ENCODE measurements at places on chromosomes 7 and 10.

DNA sequence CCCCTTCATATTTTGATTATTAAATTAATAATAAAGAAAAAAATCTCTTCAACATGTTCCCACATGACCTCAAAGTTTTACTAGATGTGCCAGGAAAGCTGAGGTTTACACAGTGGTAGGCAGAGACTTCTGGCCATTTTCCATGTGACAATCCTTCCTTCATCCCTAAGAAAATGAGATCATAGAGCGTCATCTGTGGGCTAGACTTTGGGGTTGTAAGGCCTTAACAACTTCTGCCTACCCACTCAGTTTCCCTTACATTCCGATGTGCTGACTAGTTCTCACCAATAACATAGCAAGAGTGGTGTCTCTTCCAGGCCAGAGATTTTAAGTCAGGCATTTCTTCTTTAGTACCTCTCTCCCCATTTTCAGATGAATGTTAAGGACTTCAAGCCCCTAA, 171.1 kb upstream of the PHF14 start:
- DNase-seq: no peak

- DNase-seq: no peak
These were observed 8.0 kb upstream of the DMTF1 start for GRCh38 chr7:87144173-87144657.

- DNase-seq: peak; percentile 19
These were observed 220.3 kb downstream of the PHTF2 start for GRCh38 chr7:78018641-78019446.

GRCh38 chr10:43194859-43195258, 56.6 kb downstream of the CSGALNACT2 start:
- DNase-seq: no peak

GRCh38 chr10:85524001-85524666, 842.5 kb downstream of the GRID1 start:
- no peak for DNase-seq

DNA sequence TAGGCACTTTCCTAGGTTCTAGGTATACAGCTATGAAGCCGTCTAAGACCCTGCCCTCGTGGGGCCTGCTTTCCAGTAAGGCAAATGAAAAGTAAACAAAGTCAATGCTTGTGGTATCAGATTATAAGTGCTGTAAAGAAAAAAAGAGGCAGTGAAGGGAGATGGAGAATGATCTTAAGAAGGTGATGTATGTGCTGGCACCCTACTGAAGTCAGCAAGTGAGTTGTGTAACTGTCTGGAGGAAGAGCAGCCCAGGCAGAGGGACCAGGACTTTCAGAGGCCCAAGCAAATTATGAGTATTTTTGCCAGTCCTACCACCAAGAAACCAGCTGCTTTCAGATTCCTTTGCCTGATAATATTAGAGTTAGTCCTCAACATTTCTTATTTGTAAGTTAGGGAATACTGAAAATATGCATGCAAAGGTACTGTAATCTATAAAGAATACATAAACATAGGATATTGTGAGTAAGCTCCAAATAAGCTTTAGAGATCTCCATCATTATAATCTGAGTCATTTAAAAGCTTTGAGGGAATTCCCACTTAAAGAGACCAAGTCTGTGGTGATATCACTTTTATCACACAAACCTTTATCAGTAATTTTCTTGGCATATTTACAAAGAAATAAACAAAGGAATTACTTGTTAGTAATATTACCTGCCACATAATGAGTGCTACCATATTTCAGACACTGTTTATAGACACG, 329.2 kb upstream of the LRGUK start:
- no peak for DNase-seq

DNA sequence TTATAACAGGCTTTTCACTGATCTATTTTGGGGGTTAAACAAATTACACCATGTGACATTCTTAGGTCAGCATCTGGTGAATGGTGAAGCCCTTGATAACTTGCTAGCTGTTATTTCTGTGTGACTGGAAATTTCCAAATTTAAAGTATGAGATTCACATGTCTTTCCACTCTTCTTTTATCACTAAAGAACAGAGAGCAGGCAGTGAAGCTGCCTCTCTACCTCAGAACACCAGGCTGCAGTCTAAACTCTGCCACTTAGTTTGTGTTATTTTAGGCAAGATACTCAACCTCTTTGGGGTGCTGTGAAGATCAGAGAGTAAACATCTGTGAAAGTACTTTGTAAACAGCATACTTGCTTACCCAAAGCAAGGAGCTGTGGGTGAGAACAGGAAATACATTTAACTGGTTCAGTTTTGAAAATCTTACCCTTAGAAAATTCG, 15.5 kb upstream of the SP4 start:
- DNase-seq: no peak

DNA sequence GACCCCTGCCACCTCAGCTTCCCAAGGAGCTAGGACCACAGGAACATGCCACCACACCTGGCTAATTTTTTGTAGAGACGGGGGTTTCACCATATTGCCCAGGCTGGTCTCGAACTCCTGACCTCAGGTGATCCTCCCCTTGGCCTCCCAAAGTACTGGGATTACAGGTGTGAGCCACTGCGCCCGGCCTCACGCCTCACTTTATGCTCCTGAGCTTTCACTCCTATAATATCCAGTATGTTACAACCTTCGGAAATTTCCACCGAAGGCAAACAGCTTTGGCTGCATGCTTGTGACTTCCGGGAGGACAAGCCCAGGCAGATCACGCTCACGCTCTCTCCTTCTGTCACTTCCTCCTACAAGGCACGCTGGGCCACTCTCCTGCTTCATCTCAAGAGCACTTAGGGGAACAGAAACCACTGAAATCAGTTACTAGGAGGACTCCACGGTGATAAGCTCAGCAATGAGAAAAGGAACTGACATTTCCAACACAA, 4.4 kb upstream of the MAD1L1 start:
- DNase-seq: peak; percentile 67

- no peak for DNase-seq
These were observed 415.3 kb upstream of the PRKCQ start for GRCh38 chr10:6995341-6995740.

DNA sequence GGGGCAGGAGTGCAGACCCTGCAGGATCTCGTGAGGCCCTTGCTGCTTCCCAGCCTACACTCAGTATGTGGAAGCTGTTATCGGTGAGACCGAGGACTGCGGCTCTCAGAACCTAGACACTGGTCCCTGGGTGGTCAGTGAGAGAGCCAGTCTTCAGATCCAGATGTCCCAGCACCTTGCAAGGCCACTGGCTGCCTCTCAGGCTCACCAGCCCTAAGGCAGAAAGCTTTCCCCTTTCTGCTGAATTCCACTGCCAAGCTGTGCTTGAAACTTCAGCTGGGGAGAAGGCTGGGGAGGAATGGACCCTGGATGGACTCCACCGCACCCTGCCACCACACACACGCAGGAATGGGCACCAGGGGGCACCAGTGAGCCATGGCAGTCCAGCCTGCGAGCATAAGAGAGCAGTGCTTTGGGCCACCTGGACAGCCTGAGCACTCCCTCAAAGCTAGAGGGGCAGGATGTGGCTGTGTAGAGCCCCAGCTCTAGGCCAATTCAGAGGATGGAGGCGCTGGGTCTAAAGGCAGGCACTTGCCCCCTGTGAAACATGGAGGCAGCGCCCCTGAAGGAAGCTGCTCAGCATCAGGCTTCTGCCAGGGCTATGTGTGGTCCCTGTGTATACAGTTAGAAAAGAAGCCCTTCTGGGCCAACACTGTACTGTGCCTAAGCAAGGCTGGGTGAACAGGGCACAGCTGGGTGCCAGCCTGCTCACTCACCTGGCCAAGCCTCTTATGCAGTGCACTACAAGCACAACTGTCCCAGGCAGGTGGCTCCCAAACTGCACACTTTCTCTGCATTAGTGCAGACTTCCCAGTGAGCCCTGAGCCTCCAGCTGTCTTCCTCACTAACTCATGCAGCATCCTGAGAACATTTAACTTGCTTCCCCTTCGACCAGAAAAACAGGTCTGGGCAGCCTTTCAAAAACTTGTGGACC, 21.6 kb downstream of the TMEM72 start:
- DNase-seq: peak; percentile 97

- no peak for DNase-seq
These were observed 39.5 kb downstream of the ACSM6 start for GRCh38 chr10:95233377-95234034.

- no peak for DNase-seq
These were observed 1158.5 kb upstream of the C7orf33 start for GRCh38 chr7:147432079-147432478.

DNA sequence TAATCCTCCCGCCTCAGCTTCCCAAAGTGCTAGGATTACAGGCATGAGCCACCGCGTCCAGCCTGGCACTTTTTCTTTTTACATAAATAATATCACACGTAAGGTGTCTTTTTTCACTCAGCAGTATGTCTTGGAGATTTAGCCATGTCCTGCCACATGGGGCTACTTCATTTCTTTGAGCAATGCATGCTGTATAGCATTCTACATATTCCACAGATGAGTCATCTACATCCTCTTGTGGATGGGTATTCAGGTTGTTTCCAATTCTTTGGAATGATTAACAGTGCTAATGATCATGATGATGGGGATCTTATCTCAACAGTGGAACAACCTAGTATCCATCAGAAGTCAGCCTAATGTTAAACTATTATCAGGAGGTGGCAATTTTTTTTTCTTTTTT, 50.8 kb downstream of the ZNF503 start:
- DNase-seq: no peak

GRCh38 chr7:30445770-30446169, 32.8 kb downstream of the NOD1 start:
- DNase-seq: peak; percentile 31

DNA sequence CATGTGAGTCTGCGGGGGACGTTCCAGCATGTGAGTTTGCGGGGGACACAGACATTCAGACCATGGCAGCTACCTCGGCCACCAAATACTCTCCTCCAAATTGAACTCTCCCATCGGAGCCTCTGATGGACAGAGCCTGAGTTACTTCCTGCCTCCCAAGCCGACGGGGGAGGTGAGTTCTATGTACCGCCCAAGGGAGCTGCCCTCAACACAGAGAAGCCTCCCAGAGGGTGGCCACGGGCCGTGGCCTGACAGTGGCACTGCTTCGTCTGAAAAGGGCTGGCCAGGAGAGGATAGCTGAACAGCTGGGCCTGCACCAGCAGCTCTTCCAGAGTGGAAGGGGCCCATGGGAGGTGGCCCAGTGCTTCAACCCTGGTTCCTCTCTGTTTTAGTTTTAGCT, 274.5 kb upstream of the PPP2R2D start:
- no peak for DNase-seq

DNA sequence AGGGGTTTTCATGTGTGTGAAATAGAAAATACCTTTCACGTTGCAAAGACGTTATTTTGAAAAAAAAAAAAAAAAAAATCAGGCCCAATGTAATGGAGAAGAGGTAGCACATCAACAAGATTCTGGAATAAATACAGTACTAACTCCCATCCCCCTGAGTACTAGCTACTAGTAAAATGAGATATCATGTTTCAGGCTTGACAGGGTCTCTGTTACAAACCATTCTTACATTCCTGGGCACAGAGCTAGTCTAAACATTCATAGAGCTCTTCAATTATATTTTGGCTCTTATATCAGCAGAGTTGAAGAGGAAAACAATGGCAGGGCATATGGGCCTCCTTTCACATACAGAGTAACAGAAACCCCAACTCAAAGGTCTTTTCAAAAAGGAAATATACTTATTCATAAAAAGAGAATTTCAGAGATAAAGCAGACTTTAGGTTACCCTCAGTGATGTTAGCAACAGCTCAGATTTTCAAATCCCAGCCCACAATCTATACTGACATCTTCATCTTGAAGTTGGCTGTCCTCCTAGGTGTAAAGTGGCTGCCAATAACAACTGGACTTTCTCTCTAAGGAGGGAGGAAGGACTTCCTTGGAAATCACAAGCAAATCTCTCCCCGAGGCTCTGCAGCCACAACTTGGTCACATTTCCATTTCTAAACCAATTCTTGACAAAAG, 18.6 kb downstream of the C7orf33 start:
- no peak for DNase-seq

GRCh38 chr7:43260980-43261878, 148.8 kb downstream of the HECW1 start:
- DNase-seq: peak; percentile 67

DNA sequence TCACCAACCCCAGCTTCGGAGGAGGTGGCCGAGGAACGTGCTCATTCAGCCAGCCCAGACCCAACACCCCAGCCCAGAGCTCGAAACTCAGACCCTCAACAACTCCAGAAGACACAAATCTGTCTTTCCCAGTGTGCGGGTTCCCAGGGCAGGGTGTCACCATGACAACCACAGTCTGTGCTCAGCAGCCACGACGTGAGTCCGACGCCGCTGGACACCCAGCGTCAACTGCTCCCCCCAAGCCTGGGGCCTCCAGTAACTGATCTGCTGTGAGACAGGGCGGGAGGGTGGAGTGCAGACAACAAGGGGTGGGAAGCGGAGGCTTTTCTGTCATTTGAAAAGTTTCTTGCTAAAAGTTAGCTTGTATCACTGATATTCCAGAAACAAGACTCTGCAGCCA, 167.2 kb downstream of the MAD1L1 start:
- no peak for DNase-seq

GRCh38 chr7:1709281-1709680, 39.2 kb downstream of the ELFN1 start:
- no peak for DNase-seq

Measured in body of pancreas (tissue), 4 donors.